Osteoblast (primary cell): ENCODE measurements at places on chromosomes 4 and X.
A peak's percentile ranks its signal among the peaks of the same experiment; 100 is the strongest.

DNA sequence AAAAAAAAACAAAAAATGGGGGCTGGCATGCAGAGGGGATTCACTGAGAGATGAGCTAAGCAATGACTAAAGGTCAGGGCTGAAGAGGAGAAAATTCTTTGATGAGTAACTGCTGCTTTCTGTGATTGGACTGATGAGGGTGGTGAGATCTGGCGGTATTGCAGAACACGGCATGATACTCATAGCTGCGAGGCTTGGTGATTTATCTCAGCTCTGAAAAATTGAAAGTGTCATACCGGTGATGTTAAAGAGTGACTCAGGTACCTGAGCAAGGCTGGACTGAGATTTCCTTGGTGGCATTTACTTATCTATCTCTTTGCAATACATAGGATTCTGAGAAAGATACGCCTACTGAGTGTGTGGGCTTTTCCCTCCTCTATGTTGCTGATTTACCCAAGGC lies 204.1 kb upstream of the DDX53 start:
- no peak for DNase-seq

DNA sequence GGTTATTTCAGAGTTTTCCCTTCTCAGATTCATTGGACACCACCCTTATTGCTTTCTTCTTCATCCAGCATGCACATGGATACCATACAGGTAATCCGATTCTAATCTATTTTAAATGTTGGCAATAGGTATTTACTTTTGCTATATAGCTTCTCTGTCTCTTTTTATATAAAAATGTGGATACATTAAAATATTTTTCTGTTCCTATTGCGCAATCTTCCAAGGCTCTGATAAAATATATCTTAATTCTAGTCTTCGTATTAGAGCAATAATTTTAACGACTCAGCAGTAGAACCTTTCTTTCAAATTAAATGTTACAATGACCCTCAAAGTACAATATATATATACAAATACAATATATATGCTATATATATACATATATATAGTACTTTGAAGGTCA lies 239.8 kb downstream of the DCAF12L2 start:
- DNase-seq: no peak

- DNase-seq: no peak
Observed at GRCh38 chr4:98838531-98838930, 90.4 kb downstream of the EIF4E start.

- peak; percentile 18 for DNase-seq
Observed at GRCh38 chr4:155966731-155967395, 13.2 kb upstream of the CTSO start.

DNA sequence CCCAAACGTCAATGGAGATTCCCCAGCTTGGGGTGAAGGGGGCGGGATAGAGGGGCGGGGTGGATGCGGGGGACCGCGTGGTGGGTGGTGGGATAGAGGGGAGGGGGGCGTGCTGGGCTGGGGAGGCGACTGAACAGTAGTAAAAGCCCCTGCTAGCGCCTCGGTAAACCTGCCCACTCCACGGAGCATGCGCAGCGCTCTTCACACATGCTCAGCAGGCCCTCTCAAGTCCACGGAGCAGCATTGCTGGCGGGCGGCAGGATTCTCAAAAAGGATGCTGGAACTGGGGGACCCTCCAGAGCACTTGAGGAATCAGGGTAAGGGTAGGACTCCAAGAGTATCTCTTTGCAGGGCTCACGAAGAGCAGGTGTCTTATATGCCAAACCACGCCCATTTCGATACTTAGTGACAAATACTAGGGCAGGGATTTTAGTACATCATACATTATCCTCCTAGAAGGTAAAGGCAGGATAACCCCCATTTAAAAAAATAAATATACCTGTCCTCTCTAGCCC lies 378 bp upstream of the RPS6KA6 start:
- DNase-seq: peak; percentile 85

GRCh38 chr4:170413951-170414350 lies 324.2 kb upstream of the AADAT start:
- no peak for DNase-seq

DNA sequence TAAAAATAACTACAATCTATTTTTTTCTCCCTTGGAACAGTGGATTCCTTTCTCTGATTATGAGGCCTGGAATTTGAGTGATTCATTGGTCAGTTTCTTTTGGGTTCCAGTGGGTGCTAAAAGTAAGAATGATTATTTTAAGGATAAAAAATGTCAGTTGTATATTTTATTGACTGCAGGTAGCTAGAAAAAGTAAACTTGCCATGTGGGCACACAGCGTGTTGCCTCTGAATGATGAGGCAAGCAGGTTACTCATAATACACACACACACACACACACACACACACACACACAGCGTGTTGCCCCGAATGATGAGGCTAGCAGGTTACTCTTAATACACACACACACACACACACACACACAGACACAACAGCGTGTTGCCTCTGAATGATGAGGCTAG lies 13.8 kb downstream of the GALNT7 start:
- no peak for DNase-seq

GRCh38 chrX:13005661-13006473 lies 31.0 kb downstream of the TMSB4X start:
- peak; percentile 60 for DNase-seq

- DNase-seq: peak; percentile 60
Observed at GRCh38 chr4:123564758-123565346, 168.3 kb downstream of the SPRY1 start.

DNA sequence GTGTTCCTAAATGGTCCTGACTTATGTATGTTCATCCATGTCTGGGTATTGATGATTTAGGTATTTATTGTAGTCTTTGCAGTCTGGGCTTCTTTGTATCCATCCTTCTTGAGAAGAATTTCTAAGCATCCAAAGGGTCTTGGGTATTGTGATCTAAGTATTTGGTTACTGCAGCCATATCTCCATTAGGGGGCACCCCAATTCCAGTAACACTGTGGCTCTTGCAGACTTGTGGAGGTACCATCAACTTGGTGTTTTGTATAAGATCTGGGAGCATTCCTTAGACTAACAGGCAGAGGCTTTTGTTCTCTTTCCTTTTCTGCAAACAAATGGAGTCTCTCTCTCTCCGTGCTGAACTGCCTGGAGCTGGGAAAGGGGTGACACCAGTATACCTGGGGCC lies 113.7 kb upstream of the NEXMIF start:
- no peak for DNase-seq

GRCh38 chrX:124895947-124896346 lies 423.7 kb upstream of the TEX13C start:
- no peak for DNase-seq

DNA sequence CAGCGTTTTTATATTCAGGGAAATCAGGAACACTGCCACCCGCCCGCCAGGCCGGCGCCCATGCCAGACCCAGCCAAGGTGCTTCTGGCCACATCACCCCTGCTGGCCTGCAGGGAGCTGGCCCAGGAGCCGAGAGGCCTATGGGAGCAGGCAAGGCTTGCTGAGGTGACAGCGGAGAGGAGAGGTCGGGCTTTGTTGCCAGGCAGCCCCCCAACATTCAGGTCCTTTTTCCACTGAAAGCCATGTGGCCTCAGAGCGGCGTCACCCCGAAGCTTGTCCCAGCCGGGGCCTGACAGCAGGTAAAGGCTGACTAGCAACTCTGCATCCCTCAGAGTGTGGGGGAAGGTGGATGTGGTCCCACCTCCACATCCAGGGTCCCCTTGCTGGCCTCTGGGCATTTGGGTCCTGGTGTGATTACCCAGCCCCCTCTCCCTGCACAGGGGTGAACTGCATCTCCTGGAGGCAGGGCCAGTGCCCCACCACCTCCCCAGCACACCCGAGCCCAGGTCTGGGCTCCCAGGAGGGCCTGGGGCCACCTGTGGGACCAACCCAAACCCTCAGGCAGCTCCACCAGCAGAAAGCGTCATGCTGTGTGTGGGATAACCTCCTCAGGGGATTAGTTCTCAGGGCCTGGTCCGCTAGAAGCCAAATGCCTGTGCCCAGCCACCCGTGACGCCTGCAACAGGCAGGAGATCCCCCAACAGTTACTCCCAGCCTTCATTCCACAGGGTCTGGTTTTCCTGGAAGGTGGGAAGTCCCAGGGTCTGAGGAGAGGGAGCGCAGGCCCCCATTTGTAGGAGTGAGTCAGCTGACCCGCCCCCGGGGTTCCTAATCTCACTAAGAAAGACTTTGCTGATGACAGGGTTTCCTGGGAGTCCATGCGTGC lies at the start of gene PDE6B:
PDE6B (plus strand) TSS at position 869 of the 886 bp plus-strand sequence. CDS start 54 bp downstream, outside the sequence.
- peak; percentile 72 for DNase-seq

DNA sequence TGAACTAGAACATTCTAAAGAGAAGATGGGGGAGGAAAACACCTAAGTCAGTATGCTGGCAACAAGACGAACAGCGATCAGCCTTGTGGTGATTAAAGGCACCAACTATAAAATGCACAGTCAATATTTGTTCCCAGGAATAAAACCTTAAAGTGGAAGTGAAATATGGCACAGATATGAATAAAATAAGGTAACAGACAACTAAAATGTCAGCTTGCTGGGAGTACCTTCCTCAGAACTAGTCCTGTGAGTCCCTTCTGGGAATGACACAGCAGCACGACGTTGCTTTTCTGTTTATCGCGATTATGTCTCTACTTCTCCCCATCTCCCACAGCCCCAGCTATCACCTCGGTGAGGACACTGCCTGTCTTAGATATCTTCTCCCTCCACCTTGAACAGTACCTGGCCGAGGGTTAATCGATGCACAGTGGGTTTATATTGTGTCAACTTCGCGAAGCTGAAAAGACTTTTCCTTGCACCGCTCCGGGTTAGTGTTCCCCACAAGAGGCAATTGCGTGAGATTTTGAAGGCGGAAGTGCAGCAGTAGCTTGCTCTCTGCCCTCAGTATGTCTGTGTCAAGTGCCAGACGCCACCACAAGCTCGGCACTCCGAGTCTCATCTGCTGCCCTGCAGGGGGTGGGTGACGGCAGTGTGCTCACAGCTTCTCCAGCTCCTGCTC lies 17.4 kb downstream of the MTNR1A start:
- no peak for DNase-seq

DNA sequence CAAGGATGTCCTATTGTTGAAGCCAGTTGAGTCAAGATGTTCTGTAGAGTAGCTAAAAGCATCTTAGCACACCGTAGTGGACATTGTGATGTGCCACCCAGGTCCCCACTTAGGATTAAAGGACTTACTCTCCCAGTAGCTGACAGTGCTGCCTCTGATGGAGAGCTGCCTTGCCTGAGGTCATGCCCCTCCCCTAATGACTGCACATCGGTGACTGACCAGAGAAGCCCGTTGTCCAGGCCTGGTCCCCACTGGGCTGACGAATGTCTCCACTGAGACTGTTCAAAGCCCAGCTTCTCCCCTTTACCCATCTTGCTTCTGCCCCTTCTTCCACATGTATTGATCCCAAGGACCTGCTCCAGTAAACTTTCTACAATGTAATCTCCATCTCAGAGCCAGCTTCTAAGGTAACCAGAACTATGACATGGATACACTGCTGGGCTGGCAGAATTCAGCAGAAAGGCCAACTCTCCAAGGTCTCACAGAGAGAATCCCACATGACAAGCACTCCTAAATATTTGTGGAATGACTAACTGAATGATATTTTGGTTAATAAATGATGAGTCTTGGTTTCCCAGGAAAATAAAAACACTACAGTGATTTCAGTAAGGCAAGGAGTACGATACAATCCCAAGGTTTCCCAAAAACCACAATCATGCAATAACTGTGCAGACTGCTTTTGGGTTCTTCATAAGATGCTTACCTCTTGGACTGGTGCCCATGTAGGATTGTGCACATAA lies 82.4 kb upstream of the TMEM150C start:
- DNase-seq: no peak

DNA sequence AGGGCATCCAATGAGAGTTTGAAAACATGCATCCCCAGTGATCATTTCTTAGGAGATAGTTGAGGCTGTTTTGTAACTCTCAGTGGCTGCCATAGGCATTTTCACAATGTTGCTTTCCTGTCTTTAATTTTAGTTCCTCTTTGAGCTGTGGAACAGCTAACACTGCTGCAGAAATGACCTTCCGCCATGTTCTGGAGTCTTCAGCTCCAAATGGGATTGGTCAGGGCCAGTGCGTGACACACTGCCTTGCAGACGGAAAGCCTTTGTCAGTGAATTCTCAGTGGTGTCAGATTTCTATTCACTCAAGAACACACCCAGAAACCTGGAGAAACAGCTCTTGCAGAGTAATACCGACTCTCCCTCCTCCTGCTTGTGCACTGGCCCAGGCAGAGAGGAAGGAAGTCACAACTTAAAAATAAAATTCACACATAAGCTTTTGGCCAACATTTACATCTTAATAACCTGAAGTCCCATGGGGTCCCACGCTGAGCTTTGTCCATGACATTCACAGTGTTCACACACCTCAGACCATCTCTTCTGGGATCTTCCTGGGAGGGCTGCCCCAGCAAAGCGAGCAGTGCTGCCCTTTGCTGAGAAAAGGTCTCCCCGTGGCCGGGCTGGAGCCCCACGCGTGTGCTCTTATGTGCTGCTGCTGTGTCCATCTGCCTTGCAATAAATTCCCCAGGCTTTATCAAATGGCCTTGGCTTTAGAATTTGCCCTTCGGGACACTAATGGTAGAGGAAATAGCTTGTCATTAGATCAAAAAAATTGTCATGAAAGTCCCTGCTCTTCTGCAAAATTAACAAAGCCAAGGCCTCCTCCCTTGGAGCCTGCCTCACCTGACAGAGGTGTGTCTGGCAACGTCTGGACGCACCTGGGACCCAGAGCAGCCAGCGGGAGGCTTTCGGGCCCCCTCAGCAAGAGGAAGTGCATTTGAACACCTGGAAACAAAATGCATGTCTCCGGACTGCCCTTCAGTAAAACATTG lies 126.8 kb downstream of the IRF2 start:
- no peak for DNase-seq

GRCh38 chr4:145493166-145493565 lies 11.5 kb downstream of the SMAD1 start:
- DNase-seq: no peak

DNA sequence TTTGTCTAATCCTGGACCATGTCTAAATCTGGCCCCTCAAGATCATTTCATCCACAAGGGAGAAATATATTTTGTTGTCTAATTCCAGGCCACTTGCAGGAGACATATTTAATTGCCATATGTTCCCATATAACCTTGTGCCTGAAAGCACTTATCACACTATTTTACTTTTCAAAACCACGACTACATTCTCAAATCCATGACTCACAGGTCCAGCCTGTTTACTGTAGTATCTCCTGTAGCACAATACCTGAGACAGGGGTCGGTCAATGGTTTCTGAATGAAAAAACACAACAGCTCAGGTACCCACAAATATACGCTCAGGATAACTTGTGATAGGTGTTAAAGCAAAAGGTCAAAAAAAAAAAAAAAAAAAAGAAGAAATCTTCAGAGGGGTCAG lies 60.9 kb downstream of the SEC24D start:
- DNase-seq: no peak

GRCh38 chr4:24968992-24969391 lies 56.1 kb upstream of the CCDC149 start:
- no peak for DNase-seq

GRCh38 chrX:38850807-38851544 lies 49.7 kb downstream of the MID1IP1 start:
- no peak for DNase-seq

GRCh38 chrX:64977051-64977450 lies 801 bp upstream of the ZC4H2 start:
- DNase-seq: no peak

GRCh38 chr4:153499005-153499404 lies 32.8 kb downstream of the TMEM131L start:
- no peak for DNase-seq
